ENCODE measurements at places on chromosomes 12 and 14. TPM values are rescaled to one million over a fixed set of nuclear protein-coding genes. Genes with fewer than 3 reads are reported as not detected.

GRCh38 chr12:125989696-125990095, 924.5 kb downstream of the AACS start:
- DNase-seq: no peak

GRCh38 chr12:93419388-93420034, 22.2 kb downstream of the UBE2N start:
- no peak for DNase-seq

DNA sequence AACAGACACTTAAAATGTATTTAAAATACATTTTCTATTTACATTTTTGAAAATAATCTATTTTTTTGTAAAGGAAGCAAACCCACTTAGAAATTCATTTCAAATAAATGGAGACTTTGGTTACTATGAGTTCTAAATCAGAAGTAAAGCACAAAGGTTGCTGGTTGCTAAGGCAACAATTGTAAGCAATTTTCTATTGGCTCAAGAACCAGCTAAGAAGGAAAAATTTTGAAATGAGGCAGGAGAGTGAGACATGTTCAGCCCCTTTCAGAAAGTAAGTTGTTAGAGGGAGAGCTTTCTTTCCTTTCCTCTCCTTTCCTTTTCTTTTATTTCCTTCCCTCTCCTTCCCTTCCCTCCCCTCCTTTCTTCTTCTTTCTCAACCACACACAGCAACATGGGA, 80.7 kb downstream of the PRMT8 start:
- DNase-seq: no peak

GRCh38 chr12:28025821-28026505, 53.4 kb upstream of the PTHLH start:
- DNase-seq: no peak

The EIF5 gene
- 356 TPM for total RNA-seq

- DNase-seq: no peak
These were observed 3.9 kb upstream of the ENDOU start for GRCh38 chr12:47729233-47729632.

The MANSC4 gene
- not detected for total RNA-seq

DNA sequence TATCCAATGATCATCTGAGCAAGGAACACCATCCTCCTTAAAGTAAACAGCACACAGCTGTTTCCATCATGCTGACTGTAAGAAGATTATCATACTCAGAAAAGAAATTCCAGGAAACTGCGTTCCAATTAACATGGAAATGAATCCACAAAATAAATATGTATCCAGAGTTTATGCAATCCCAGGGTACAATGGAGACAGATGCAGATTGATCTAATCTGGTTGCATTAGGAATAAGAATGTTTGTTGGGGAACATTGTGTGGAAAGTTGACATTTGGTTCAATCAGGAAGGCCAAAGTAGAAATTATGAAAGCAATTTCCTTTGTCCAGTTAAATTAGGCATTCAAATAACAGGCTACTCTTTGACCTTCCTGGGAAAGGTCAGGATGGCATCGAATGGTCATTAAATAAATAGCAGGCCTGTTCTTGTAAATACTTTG, 236.9 kb upstream of the AMIGO2 start:
- no peak for DNase-seq

DNA sequence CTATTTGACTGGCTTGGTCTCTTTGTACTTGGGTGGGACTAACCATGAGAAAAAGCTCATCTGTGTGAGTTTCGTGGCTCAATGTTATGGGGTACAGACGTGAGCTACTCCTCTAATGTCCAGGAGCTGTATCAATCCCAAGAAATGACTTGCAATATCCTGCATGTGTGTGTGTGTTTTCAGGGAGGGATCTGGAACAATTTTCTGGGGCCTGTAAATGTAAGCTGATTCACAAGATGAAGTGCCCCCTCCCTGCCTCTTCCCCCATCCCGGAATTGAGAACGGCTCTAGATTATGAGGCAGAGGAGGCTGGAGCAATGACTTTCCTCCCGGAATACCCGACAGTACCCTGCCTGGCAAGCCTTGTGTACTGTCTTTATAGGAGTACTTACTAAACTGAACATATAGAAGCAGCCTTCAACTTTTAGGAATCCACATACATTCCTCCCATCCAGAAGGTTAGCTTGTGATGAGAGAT, 53.9 kb downstream of the TMX1 start:
- DNase-seq: no peak

The RASSF9 gene
- 0.04 TPM for total RNA-seq

DNA sequence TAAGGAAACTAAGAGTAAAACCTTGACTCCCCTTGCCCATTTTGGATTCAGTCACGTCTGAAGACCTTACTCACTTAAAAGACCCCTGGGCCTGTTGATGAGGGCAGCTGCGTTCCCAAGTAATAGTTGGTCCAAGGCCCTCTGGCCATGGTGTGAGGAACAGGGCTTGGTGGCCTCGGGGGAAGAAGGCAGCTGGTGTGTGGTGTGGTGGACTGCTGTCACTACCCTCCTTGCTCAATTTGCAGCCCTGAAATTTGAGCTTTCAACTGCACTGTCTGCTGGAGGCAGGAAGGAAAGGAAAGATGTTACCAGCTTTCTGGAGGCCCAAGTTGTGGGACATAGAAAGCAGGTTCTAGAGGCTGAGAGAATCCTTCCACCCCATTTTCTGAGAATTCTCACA, 128.2 kb downstream of the SLC38A6 start:
- DNase-seq: peak; percentile 18

GRCh38 chr14:103416916-103417315, 31.7 kb downstream of the MARK3 start:
- DNase-seq: no peak

DNA sequence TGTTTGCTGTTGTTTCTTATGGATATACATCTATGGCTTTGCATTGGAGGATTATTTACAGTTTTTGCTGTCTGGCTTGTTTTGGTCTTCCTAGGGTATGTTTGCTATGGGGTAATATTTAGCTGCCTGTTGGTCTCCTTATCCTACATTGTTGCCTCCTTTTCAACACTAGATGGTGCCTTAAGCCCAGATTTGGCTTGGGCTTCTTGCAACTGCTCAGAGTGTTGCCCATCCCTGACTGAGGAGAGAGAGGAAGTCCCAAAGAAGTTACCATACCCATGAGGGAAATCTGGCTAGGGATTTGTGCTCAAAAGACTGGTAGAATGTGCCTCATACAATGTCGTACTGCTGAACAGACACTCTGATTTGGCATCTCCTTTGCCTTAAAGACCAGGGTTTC, 94.6 kb upstream of the MUCL1 start:
- DNase-seq: peak; percentile 74

Measured in H9 (cell line).